ENCODE measurements at places on chromosomes 5 and 9.
A peak's percentile ranks its signal among the peaks of the same experiment; 100 is the strongest.

DNA sequence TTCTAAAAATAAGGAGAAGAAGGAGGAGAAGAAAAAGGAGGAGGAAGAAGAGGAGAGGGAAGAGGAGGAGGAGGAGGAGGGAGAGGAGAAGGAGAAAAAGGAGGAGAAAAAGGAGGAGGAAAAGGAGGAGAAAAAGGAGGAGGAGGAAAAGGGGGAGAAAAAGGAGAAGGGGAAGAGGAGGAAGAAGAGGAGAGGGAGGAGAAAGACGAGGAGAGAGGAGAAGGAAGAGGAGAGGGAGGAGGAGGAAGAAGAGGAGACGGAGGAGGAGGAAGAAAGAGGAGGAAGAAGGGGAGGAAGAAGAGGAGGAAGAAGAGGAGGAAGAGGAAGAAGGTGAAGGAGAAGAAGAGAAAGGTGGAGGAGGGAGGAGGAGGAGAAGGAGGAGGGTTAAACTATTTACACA, 210.2 kb upstream of the TRPM3 start:
- DNase-seq, result no peak

- DNase-seq, result peak; percentile 6
Measured at GRCh38 chr5:104370523-104370922, 807.9 kb upstream of the NUDT12 start.

DNA sequence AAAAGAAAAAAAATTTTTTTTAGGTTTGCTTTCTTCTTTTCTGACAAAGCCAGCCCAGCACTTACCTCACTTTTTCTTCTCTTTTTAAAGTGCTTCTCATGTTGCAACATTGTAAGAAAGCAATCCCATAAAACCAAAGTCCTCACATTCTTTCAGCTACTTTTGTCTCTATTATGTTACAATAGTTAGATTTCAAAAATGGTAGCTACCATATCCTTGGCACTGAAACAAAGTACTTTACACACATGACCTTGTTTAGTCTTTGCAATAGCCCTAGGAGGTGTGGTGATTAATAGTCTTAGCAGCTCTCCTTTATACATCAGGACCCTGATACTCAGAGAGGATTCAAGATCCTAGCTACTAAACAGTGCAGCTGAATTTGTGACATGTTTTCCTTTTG, 23.5 kb upstream of the CARTPT start:
- no peak for DNase-seq

- no peak for DNase-seq
Measured at GRCh38 chr5:79898611-79899010, 92.5 kb downstream of the MTX3 start.

DNA sequence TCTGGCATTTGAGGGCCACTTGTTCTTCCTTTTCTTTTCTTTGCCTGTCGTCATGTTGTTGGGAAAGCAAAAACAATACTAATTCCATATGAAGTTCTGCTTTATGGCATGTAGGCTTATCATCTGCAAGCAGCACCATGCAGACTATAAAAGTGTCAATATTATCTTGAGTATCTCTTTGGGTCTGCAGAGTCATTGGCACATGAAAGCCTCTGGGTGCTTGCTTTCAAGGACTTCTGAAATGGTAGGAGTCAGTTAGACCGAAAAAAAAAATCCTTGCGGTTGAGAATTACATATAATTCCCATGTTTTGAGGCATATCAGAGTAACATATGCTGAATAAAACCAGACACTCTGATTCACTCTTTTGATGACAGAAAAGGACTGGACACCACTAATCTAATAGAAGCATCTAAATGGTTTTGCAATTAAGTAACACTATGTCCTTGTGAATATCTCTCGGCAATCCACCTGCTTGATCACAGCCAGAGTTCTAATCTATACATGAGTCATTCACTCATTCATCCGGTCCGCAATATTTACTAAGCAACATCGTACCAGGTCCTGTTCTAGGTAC, 44.4 kb downstream of the GNAQ start:
- no peak for DNase-seq

- DNase-seq, result no peak
Measured at GRCh38 chr5:6096101-6096500, 282.2 kb downstream of the MED10 start.

- DNase-seq, result no peak
Measured at GRCh38 chr5:151096001-151096373, 15.2 kb upstream of the TNIP1 start.

DNA sequence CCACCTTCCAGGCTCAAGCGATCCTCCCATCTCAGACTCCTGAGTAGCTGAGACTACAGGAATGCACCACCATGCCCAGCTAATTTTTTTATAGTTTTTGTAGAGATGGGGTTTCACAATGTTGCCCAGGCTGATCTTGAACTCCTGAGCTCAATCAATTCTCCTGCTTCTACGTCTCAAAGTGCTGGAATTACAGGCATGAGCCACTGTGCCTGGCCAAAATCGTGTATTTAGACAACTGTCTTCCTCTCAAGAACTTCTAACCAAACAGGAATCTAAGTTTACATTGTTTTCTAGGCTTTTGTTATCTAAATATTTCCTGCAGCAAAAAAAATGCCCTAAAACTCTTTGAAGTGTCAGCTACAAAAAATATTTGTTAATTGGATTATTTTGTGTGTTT, 78.8 kb downstream of the NLN start:
- DNase-seq, result no peak

DNA sequence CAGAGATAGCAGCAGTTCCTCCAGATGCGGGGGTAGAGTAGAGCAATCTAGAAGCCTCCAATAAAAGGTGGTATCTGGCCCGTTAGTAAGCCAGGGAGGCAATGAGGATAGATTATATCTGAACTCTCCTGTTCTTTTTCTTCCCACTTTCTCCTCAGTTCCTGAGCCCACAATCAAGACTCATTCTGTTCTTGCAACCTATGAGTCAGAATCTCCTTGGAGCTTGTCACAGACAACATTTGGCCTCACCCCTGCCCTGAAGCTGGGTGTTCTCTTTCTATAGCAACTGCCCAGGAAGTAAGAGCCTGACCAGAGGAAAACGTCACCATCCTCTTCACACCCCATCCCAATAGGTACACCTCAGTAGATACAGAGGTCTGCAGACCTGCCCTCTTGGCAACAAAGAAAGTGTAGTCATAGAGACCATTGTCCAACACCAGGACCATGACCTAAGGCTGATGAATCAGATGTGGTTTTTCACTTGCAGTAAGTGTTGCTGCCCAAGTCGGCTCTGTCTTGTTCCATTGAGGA, 76.3 kb upstream of the PCA3 start:
- DNase-seq, result peak; percentile 82

GRCh38 chr9:126974594-126974993, 60.0 kb downstream of the RALGPS1 start:
- DNase-seq, result no peak

GRCh38 chr9:130187523-130187846, 15.3 kb downstream of the NCS1 start:
- DNase-seq, result no peak

GRCh38 chr9:128285033-128285784, 9.1 kb downstream of the SWI5 start:
- DNase-seq, result no peak

DNA sequence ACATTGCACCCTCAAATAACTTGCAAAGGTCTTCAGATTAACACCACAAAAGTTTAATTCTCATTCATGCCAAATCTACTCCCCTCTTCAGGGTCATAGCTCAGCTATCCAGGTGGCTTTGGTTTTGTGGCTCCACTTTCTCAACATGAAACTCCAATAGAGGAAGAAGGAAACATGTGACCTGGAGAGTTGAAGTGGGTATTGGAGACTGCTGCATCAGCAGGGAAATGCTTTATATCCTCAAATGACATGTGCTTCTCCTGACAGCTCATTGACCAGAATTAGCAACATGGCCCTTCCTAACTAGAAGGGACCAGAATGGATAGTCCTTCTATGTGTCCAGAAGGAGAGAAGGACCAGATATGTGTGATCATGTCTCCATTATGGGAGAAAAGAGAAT, 73.6 kb downstream of the TLR4 start:
- no peak for DNase-seq

DNA sequence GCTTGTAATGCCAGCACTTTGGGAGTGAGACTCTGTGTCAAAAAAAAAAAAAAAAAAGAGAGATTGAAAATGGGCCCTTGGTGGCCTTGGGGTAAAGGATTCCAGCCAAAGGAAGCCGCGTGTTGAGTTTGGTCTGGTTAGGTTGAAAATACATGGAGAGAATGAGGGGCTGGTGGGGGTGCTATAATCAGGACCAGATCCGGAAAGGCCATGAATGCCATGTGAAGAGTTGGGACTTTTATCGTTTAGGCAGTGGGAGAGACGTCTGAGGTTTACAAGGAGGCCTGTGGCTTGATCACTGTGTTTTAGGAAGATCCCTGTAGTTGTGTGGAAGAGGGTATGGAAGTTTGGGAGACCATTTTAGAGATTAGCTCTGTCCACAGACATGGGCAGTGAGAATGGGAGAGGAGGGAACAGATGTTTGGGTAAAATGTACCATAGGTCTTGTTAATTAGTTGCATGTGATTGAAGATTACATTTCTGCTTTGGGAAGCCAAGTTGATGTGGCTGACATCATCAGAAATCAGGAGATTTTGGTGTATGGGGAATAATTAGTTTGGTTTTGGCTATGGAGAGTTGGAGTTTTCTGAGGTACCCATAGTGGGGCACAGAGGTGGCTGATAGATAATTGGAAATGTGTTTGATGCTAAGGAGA, 3.5 kb downstream of the MSANTD3 start:
- no peak for DNase-seq

- DNase-seq, result no peak
Measured at GRCh38 chr5:32458880-32459495, 14.4 kb upstream of the ZFR start.

- no peak for DNase-seq
Measured at GRCh38 chr5:65366655-65367054, 115.1 kb downstream of the ADAMTS6 start.

DNA sequence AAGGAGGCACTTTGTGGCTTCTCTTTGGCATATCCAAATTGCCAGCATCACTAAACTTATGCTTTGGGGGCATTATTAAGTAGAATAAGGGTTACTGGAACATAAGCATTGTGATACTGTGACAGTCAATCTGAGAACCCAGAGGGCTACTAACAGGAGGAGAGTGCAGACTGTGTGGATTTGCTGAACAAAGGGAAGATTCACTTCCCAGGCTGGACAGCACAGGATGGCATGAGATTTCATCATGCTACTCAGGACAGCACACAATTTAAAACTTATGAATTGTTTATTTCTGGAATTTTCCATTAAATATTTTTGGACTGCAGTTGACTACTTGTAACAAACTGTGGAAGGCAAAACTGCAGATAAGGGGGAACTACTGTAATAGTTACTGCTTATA, 212.5 kb downstream of the TMC1 start:
- DNase-seq, result no peak

DNA sequence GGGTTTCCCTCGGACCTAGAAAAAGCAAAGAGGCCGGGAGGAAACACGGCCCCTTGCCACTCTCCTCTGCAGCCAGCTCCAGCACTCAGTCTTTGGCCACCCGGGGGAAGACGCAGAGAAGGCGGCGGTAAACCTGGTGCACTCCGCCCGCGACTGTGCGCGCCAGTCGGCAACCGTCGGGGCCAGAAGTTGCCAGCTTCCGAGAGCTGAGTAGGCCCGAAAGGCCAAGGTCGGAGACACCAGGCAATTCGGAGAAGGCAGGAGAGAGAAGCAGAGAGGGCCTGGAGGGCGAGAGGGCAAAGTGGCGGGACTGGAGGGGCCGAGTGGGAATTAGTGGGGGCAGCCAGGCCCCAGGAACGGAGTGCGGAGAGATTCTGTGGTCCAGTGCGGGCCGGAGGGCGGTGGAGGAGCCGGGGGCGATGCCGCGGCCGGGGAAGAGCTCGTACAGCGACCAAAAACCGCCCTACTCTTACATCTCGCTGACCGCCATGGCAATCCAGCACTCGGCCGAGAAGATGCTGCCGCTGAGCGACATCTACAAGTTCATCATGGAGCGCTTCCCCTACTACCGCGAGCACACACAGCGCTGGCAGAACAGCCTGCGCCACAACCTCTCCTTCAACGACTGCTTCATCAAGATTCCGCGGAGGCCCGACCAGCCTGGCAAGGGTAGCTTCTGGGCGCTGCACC, at the start of gene FOXB2:
TSS of gene FOXB2 (plus strand) at position 420 of the 690 bp plus-strand sequence. CDS start at position 420, 0 bp downstream.
- DNase-seq, result no peak

GRCh38 chr5:17190799-17191391, 26.5 kb upstream of the BASP1 start:
- DNase-seq, result no peak

- no peak for DNase-seq
Measured at GRCh38 chr5:37492778-37493555, 113.8 kb downstream of the WDR70 start.

DNA sequence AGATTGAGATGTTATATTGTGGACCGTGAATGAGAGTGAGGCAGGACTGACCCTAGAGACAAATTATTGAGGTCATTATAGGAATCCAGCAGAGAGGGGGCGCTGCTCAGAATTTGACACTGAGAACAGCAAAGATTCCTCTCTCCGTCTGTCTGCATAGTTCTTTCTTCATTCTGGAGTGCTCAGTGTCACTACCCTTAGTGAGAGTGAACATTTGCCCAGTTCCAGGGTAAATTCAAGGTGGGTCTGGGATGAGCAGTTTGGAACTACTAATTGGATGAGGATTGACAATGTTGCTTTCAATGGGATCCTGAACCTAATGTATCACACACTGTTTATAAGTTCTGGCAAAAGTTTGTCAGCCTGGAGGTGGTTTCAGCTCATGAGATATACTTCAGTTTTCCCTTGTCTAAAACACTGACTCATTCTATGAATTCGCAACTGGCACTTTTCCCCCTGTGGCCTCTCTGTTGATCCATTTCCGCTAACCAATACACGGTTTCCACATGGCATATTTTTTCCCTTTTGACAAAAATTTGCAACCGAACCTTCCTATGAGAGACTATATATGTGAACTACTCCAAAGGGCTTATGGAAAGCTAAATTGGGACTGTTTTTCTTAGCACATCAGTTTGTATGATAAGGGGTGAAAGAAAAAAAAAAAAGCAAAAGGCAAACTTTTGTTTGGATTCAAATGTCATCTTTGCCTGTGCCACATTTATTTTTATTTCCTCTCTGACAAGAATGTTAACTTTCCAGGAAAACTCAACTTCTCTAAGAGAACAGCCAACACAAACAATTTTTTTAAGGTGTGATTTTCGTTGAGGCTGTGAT, 1240.7 kb upstream of the WWC1 start:
- DNase-seq, result peak; percentile 48

DNA sequence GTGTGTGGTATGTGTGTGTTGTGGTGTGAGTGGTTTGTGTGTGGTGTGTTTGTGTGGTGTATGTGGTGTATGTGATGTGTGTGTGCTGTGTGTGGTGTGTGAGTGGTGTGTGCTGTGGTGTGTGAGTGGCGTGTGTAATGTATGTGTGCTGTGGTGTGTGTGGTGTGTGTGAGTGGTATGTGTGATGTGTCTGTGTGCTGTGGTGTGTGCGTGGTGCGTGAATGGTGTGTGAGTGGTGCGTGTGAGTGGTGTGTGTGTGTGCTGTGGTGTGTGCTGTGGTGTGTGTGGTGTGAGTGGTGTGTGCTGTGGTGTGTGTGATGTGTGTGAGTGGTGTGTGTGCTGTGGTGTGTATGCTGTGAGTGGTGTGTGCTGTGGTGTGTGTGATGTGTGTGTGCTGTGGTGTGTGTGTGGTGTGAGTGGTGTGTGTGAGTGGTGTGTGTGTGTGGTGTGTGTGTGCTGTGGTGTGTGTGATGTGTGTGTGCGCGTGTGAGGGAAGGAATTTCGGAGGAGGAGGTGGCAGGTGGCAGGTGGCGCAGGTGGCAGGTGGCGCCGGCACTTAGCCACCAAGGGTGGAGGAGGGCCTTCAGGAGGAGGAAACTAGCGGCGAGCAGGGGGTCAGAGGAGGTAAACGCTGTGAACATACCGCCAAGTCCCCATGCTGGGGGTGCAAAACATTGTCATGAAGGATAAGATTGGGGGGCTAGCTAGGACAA, 191.8 kb downstream of the MELK start:
- no peak for DNase-seq

GRCh38 chr9:33159777-33160127, 7.4 kb downstream of the B4GALT1 start:
- peak; percentile 35 for DNase-seq

- DNase-seq, result no peak
Measured at GRCh38 chr5:132264546-132265335, 7.2 kb downstream of the PDLIM4 start.

All from A172 (cell line).